NCI-H774 (cell line): ENCODE measurements at places on chromosomes 11 and 22.

DNA sequence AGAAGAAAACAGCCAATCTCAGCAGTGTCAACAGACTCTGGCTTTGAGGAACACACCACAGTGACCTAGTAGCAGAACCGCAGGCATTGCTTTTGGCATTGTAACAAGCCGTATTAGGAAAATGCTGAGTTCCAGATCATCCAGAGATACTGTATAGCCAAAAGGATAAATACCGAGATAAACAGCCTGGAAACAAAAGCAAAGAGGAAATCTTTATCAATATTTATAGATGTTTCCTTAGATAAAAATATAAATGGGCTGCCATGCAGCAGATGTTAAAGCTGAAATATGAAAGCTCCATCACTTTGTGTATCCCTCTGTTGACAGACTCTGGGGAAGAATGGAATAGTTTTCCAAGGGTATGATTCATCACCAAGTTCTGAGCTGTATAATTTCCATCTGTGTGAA lies 98.9 kb upstream of the TP53AIP1 start:
- no peak for DNase-seq

DNA sequence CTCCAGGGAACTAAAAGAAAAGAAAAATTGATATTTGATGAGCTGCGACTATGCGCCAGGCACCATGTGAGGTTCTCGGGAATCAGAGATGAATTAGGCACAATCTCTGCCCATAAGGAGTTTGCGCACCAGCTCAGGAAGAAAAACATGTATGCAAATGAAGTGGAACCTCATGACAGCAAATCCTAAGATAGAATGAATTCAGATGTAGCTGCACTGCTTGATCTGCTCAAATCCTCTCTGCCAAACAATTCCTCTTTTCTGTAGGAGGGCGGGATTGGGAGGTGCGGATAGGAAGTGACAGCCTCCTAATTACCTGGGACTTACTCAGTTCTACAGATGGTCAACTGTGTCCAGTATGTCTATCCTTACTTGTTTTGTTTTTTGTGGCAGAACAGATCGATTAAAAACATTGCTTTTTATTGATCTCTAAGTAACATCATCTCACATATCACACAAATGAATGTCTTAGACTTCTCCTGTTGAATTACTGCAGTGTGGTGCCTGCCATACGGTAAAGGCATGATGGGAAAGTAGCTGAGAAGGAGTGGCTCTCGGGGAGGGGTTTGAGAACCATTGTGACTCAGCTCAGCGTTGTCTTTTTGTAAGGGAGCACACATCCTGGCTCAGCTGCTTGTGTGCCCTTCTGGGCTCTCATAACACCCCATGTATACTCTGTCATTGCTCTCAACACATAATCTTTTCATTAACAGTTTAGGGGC lies 13.9 kb downstream of the CRTAM start:
- DNase-seq: no peak

DNA sequence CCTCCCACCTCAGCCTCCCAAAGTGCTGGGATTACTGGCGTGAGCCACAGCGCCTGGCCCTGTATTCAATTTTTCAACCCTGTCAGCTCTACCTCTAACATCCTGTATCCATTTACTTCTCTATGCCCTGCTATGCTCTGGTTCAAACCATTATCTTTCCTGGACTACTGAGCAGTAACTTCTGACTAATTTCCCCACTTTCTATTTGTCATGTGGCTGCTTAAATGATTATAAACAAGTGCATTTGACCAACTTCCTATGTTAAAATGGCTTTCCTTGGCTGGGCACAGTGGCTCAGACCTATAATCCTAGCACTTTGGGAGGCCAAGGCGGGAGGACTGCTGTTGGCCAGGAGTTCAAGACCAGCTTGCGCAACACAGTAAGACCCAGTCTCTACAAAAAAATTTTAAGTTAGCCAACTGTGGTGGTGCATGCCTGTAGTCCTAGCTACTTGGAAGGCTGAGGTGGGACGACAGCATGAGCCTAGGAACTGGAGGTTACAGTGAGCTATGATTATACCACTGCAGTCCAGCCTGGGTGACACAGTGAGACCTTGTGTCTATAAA lies 2.1 kb downstream of the MED19 start:
- no peak for DNase-seq

DNA sequence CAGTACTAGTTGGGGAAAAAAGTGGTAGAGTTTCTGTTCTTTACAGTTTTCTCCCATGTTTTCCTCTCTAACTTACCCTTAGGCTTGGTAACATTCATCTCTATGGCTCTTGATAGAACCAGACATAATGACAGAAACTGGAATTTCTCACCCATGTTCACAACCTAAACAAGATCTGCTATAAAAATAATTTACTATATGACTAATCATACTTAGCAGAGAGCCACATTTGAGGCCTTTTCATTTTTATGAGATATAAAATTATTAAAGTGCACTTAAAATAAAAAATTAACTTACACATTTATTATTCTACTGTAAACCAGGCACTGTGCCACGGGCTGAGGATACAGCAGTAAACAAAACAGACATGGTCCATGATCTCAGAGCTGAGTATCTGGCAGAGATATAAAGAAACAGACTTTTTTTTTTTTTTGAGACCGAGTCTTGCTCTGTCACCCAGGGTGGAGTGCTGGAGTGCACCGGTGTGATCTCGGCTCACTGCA lies 98.1 kb downstream of the GAB2 start:
- DNase-seq: no peak

GRCh38 chr11:7548659-7549274 lies 35.0 kb downstream of the PPFIBP2 start:
- peak; percentile 13 for DNase-seq

- DNase-seq: no peak
These were observed 6.9 kb upstream of the MS4A14 start for GRCh38 chr11:60389279-60389910.

DNA sequence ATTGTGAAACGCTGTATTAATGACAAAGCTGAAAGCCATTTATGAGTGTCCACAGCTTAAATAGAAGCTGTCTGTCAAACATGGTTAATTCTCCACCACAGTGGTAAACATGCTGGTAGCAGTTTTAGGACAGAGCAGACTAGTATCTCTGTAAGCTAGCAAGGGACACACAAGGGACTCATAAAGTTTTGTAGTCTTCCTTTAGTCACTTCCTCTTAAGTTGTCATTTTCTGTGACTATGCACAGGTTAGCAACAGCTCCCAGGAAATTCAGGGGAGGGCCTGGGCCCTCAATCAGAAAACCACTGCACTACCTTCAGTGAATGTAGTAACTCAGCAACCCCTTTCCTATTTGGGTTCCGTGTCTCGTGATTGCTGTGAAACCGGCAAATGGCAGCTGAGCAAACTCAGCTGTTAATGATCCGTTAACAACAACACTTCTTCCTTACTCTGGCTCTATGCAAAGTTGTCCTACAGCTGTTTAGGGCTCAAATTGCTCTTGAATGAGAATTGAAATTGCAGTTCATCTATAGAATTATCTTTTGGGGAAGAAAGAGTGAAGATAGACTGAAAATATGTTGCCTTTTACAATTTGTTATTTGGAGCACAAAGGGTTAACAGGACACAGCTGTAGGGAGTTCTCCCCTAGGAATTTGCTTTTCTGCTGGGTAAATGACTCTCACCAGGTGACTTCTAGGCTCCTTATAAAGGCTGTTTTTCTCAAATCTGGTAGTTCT lies at the start of gene MMP26:
Gene MMP26 (plus strand): TSS at position 731 of the 736 bp plus-strand sequence.
- peak; percentile 93 for DNase-seq

GRCh38 chr11:75918331-75918730 lies 103.3 kb downstream of the UVRAG start:
- DNase-seq: no peak

DNA sequence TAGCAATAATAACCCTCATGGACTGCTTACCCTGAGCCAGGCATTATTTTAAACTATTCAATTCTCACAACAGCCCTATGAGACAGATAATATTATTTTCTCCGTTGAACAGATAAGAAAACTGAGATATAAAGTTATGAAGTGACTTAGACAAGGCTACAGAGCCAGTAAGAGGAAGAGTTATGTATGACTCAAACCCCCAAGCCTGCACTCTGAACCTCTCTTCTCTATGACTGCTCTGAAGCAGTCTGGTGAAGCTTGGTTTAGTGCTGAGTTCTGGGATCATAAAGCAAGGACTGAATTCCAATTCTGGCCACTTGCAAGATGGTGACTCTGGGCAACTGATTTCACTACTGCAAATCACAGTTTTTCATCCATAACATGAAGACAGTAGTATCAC lies 34.5 kb downstream of the TNKS1BP1 start:
- no peak for DNase-seq
